ENCODE measurements at places on chromosomes 16 and 17.

DNA sequence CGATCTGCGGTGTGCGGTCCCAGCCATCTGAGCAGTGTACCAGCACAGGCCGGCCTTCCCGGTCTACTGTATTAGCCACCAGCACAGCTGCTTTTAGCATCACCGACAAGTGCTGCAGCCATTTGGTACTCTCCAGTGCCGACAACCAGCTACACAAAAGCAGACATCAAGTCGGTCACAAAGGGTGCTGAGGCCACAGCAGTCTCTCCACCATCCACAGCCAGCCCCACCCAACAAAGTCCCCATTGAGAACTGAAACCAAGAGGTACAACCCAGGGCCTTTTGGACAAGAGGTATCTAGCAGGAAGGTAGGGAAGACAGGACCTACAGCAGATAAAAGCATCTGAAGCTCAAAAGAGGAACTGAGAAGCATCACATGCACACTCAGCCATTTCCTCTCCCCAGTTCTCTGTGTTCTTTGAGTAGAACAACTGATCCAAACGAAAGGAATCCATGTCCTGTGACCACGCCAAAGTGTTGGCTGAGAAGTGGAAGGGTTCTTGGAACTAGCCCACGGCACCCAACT is 9.5 kb downstream of the MTMR4 start:
- no peak for DNase-seq

- DNase-seq, result no peak
These were observed 2.9 kb upstream of the MAP1LC3B start for GRCh38 chr16:87389245-87389644.

GRCh38 chr17:46158323-46159296 is 34.6 kb downstream of the KANSL1 start:
- no peak for DNase-seq

DNA sequence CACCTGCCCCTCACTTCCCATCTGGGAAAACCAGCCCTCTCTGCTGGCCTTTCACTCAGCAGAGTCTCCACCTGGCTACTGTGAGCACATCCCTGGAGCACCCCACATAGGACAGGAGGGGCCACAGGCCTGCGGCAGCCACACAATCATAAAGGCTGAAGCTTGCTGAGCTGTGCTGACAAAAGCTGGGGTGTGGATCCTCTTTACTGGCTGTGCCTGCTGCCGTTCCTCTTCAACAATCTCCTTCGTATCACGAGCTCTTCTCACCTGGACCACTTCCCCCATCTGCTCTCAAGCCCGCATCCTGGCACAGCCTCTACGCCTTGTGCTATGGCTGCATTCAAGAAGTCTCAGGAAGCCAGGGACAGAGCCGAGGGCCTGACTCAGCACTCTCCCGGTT is 86.1 kb downstream of the ZNF778 start:
- DNase-seq, result no peak

GRCh38 chr17:45780921-45781320 is 3.2 kb upstream of the CRHR1 start:
- no peak for DNase-seq

GRCh38 chr17:64442541-64442971 is 6.4 kb upstream of the MILR1 start:
- no peak for DNase-seq

- no peak for DNase-seq
These were observed 98.9 kb upstream of the GSE1 start for GRCh38 chr16:85514295-85514597.

DNA sequence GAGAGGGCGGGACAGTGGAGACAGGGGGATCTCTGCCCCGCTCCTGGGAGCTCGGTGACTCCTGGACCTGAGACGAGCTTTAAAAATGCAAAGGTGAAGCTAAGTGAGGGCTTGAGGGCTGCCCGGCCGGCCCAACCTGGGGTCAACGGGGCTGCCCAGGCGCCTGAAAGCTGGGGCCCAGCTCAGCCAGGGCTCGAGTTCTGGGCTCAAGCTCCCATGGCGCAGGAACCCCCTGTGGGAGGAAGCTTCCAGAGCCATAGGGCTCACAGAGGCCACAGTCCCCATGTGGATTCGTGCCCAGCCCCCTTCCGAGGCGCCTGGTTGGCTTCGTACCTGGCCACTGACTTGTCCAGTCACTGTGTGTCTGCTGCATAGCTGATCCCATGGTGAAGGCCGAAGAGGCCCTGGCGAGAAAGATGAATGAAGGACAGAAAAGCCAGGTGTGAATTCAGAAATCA is 75.8 kb upstream of the GSE1 start:
- no peak for DNase-seq

- no peak for DNase-seq
These were observed 245.6 kb downstream of the IRX3 start for GRCh38 chr16:54040975-54041374.

DNA sequence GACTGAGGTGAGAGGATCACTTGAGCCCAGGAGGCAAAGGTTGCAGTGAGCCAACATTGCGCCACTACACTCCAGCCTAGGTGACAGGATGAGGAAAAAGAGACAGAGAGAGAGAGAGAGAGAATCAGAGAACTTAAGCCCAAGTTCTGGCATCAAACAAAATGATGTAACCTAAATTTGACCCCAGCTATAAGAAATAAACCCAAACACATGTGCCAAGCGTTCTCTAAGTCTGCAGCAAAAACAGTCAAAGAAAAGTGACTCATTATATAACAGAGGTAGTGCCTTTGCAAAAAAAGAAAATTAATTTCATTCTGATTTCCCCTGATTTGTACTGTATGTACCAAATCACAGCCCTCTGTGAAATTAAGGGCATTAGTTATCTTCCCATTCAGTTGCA is 89.5 kb downstream of the CDH11 start:
- DNase-seq, result no peak

- no peak for DNase-seq
These were observed 51.5 kb downstream of the GSG1L start for GRCh38 chr16:28011971-28012445.

- DNase-seq, result no peak
These were observed 17.8 kb downstream of the LRRC75A start for GRCh38 chr17:16474012-16474725.

DNA sequence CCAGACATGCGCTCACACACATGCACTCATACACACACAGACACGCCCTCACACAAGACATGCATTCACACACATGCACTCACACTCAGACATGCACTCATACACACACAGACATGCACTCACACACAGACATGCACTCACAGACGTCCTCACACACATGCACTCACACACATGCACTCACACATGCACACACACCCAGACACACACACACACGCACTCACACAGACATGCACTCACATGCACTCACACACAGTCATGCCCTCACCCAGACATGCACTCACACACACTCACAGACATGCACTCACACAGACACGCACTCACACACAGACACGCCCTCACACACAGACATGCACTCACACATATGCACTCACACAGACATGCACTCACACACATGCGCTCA is 2.1 kb upstream of the ZNF469 start:
- DNase-seq, result no peak

DNA sequence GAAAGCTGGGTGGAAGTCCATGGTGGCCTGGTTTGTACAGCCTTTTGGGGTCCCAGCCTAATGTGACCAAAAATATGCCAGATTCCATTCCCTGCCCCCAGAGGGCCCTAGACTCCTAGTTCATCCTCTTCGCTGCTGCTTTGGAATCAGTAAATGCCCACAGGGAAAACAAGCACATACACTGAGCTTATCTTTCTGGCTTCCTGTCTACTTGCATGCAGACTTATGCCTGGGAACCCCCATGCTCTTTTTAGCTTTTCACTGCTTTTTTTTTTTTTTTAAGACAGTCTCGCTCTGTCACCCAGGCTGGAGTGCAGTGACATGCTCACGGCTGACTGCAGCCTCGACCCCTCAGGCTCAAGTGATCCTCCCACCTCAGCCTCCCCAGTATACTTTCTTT is 6.2 kb upstream of the CD300LG start:
- no peak for DNase-seq

- DNase-seq, result no peak
These were observed 85.5 kb downstream of the GSG1L start for GRCh38 chr16:27977966-27978365.

DNA sequence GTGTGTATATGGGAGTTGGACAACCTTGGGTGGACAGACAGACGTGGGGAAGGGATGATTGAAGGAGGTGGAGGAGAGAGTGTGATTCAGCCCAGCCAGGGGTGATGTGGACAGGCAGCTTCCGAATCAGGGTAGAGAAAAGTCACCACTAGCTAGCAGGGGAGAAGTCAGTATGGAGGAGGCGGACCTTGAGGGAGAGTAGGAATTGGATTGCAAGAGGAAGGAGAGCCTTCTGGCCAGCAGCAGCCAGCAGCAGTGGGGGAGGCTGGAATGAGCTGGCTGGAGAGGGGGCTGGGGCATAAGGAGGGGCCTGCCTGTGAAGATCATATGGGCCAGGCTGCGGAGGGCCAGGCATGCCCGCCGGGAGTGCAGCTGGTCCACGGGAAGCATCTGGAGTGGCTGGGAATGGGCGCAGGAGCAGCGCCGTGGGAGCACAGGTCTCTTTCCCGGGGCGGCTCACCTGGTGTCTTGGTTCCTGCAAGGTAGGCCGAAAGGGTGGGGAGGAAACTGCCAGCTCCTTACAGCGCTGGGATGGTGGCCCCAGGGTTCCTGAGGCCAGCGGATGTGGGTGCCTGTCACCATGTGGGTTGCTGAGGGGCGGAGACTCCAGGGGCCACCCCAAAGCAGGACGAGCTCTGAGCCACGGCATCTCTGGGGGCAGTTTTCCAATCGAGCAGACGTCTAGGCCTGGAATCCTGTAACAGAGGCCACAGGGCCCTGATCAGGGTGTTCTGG is 235.3 kb downstream of the SEC14L1 start:
- DNase-seq, result peak; percentile 69

DNA sequence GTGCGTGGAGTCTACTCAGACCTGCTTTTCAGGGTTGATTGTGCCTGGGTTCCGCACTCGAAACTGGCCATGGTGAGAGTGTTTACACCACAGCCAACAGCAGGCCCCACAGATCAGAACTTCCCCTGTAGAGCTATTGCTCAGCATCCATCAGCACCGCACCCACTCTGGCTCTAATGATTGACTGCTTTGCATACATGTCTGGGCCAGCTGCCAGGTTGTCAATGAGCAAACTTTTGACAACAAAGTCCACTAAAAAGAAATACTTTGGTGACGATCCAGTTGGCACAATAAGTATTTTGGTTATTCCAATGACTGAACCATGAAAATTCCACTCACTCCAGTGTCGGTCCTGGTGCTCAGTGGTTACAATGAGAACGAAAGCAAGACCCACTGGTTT is 190.7 kb downstream of the FOXL1 start:
- no peak for DNase-seq

- DNase-seq, result no peak
These were observed 12.6 kb downstream of the TEKT1 start for GRCh38 chr17:6818938-6819337.
